Activated naive CD8-positive, alpha-beta T cell treated with anti-CD3 and anti-CD28 coated beads, Interleukin-2, amount 10 ng/mL, durations not matched to agents 7 days and 5 days (primary cell): ENCODE measurements at places on chromosomes 5 and 9. TPM values are rescaled to one million over a fixed set of nuclear protein-coding genes. Genes with fewer than 3 reads are reported as not detected.

RORB gene
- total RNA-seq = 0.03 TPM

SEPTIN8 gene
- 39.2 TPM for total RNA-seq

GABRA6 gene
- total RNA-seq = not detected

GLRA1 gene
- total RNA-seq = not detected

RANBP3L gene
- not detected for total RNA-seq
